ENCODE measurements at places on chromosomes 11 and 22.

DNA sequence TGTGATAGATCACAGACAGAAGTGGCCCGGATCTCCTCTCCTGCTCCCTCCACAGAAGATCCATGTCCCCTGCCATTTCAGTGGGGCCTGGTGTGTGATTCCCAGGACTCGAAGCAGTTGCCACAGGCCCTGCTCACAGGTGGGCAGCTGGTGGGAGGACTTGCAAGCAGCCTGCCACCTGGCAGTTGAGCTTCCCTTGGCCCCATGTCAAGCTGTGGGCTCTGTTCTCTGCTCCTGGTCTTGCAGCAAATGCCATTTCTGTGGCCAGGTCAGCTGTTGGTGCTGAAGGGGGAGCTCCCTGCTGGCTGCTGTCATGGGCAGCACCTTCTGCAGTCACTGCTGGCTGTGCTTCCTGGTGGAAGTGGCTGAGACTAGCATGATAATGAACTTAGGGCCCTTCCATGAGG lies 59.1 kb upstream of the SLC22A12 start:
- DNase-seq = no peak

GRCh38 chr11:98600786-98601773 lies 419.7 kb upstream of the CNTN5 start:
- no peak for DNase-seq

GRCh38 chr11:46978005-46978491 lies 41.5 kb downstream of the CSTPP1 start:
- DNase-seq = peak; percentile 9

DNA sequence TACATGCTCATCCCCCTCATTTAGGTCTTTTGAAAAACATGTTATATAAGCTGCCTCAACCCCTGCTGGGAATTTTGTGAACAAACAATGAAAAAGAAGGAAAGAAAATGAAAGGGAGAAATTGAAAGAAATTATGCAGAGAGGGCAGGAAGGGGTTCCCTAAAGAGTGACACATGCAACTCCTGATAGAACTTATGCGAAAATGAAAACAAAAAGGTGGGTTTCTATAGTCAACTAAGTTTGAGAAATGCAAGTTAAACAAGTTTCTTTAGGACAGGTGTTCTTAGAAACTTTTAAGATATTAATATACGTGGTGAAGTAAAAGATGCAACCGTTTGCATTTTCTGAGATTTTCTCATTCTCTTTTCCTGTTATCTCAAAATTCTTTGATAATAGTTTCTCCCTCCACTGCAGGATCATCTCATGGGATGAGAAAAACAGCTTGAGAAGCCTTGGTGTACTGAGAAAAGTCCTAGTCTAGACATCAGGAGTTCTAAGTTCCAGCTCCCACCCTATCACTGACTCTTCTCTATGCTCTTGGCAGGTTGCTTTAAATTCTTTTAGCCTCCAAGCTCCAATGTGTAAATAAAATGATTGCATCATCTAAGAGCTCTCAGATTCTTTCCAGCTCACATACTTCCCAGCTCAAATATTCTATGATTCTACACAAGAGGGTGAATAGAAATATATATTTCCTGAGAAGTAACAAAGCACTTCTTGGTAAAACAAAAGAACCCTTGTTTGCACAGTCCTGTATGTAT lies 109.2 kb downstream of the FAM76B start:
- no peak for DNase-seq

- peak; percentile 86 for DNase-seq
Measured at GRCh38 chr11:13837286-13837685, 125.2 kb upstream of the SPON1 start.

- no peak for DNase-seq
Measured at GRCh38 chr11:297051-297585, 2.2 kb downstream of the IFITM5 start.

DNA sequence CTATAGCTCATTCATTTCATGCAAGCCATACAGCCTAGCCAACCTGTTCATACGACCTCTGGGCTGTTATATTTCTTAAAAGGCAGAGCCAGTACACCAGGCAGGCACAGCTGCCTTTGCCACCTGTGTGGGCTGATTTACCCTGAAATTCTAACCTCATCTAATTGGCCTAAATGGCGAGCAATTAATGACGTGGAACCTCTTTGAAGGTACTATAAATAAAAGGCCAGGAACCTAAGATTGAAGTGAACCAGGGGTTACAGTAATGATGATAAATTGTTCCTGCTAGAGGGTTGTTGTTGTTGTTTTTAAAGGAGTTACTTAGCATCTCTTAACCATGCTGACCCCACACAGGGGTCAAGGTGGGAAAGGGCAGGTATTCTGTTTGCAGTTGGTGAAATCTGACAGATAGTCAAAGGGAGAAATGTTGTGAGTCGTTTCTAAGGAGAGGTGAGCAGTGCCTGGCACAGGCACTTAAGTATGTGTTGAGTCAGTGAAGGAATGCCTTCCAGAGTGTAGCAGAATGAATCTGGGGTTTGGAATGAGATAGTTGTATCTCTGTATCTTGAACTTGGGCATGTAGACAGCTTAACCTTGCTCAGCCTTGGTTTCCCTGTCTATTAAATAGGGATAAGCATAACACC lies 213.5 kb upstream of the NAV2 start:
- no peak for DNase-seq

GRCh38 chr11:31243706-31244105 lies 125.8 kb downstream of the DCDC1 start:
- DNase-seq = no peak

GRCh38 chr11:73401217-73401923 lies 25.2 kb downstream of the RELT start:
- no peak for DNase-seq

DNA sequence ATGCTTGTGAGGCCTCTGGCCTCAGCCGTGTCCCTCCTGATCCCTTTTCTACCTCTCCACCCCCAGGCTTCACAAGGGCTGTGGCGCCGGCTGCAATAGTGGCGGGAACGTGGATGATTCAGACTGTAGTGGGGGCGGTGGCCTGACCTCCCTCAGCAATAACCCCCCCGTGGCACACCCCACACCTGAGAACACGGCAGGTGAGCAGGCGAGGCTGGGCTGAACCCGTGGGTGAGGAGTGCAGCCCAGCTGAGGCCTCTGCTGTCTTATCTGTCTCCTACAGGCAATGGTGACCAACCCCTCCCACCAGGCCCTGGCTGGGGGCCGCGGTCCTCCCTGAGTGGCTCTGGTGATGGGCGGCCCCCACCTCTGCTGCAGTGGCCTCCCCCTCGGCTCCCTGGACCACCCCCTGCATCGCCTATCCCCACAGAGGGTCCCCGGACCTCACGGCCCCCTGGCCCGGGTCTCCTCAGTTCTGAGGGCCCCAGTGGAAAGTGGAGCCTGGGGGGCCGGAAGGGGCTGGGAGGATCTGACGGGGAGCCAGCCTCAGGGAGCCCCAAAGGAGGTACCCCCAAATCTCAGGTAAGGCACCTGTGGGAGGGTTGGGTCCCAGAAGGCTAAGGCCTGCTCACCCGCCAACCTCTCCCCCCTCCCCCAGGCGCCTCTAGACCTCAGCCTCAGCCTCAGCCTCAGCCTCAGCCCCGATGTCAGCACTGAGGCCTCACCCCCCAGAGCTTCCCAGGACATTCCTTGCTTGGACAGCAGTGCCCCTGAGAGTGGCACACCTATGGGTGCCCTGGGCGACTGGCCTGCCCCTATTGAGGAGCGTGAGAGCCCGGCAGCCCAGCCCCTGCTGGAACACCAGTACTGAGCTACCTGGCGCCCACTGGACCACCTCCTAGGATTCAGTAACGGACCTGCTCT lies 1.5 kb upstream of the SIPA1 start:
- DNase-seq = no peak

DNA sequence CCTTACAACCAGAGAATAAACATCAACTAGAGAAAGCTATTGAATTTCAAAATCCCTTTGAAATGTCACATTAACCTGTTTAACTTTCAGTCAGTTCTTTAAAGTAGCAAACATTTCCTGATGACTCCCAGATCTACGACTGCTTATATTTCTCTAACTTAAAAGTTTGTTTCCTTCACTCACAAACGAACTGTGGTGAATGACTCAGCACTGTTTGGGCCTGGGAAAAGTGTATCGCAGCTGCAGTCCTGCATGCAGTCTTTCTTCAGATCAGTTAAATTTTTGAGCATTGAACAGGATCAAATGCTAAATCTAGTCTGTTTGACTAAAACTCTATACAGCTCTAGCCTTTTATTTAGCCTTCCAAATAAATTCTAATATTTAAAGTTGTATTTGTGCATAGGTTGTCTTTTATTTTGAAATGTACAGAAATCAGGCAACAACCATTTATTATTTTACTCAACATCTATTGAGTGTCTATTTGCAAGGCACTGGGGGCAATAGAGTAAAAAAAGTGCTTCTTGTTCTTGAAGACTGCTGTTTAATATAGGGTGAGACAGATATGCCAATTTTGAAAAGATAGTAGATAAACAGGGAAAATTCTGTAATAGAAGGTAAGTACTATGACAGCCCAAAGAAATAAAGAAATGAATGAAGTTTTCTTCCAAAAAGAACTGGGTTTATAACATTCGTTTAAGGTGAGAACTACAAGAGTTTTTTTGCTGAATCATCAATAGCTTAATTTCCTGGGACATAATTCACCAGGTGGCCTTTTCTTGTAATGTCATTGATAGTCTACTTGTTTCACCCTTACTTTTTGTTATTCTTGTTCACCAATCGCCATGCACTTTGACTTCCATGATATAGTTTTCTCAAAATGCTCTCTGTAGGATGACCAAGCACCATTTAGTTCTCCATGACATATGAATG lies 235.4 kb downstream of the METTL15 start:
- DNase-seq = peak; percentile 52

- no peak for DNase-seq
Measured at GRCh38 chr22:48025096-48025495, 1262.6 kb downstream of the TBC1D22A start.

- DNase-seq = no peak
Measured at GRCh38 chr11:95922536-95923438, 1.1 kb downstream of the MTMR2 start.

DNA sequence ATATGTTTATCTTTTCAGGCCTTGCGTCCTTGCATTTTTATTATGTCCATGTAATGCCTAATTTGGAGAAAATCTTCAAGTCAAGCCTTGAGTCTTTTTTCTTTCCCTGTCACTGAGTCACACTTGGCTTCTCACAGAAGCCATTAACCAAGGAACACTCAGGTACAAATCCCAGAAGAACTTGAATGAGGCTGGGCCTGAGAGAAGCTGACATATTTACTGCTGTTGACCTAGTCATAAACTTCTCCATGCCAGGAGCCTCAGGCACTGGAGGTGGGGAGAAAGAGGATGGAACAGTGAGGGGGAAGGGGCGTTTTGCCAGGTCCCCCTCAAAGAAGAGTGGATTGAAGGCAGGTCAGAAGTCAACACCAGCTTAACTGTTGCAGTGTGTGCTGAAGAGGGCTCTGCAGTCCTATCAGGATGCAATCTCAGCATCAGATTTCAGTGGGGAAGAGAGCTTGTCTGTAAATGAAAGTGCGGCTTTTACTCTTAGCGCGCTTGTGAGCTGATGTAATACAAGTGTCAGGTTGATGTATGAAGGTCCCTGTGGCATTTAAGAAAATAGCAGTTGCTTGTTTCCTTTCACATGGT lies 526.0 kb downstream of the ETS1 start:
- no peak for DNase-seq

DNA sequence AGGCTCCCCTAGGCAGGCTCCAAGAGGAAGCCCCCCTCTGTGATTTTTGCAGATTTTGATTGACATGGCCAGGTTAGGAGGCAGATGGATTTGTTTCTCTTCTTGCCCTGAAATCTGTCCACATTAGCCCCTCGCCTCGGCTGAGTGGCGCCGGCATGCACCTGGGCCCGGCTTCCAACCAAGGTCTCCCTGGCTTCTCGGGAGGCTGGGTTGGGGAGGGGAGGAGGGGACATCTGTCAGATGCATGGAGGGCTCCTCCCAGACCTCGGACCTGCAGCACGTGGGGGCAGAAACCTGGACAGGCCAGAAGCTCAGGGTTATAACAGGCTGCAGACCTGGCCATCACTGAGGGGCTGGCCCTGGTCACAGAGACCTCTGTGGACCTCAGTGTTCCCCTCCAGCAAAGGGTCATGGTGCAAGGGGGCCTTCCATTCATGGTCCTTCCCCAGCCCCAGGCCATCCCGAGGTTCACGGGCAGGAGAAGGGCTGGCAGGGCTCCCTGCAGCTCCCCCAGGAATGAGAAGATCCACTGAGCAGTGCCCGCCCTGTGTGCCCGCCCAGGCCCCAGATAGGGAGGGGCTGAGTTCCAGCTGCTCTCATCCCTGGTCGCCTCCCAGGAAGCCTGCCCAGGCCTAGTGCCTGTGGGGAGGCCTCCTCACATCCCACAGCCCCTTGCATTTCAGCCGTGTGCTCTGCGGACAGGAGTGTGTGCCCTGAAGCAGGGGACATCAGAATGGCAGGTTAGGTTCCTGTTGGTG lies 747.8 kb downstream of the BRD1 start:
- no peak for DNase-seq

DNA sequence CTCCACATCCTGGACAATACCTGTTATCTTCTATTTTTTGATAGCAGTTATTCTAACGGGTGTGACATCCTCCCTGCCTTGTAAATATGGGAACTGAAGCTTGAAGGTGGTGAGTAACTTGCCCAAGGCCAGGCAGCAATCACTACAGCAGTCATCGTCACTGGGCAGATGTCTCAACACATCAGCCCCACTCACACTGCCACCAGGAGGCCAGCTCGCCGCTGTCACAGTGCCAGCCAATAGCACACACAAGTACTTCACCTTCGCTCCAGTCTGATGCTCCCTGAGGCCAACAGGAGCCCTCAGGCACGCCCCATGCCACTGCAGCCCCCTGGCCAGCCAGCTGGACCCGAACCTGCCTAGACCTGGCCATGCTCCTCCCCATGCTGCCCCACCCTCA lies 4.9 kb upstream of the TTLL1 start:
- peak; percentile 34 for DNase-seq

- DNase-seq = no peak
Measured at GRCh38 chr11:71917646-71918140, 10.7 kb downstream of the XNDC1N start.

GRCh38 chr11:75147875-75148263 lies 3.0 kb upstream of the SLCO2B1 start:
- no peak for DNase-seq

Measured in LoVo (cell line).